Stimulated activated naive CD8-positive, alpha-beta T cell treated with anti-CD3 and anti-CD28 coated beads, Interleukin-15, Interleukin-2, amounts not matched to agents 100 U/mL and 50 U/mL, for 24 hours (primary cell): ENCODE measurements at places on chromosomes 16 and 17.

DNA sequence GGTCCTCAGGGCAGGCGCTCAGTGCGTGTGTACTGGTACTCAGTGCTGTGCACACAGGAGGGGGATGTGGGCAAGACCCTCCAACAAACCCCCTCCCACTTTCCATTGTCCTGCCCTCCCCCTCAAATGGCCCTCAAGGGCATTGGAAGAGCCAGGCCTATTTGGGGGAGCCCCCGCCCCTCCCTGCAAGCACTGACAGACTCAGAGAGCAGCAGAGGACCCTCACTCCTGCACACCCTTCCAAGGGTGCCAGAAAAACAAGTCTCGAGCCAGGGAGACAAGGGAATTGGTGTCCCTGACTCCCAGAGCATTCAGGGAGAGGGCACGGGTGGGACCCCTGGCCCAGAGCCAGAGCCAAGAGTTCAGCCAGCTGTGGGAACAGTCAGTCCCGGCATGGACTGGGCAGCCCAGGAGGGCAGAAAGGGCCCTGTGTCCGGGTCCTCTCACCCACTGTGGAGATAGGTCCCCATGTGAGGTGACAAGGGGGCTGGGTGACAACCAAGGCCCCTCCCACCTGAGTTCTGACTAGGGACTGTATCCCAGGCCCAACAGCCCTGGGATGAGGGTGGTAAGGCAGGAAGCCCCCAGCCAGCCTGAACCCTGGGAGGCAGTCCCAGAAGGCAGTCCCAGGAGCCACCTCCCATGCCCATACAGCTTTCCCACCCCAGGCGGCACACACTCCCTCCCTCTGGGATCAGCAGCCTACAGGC lies 12.1 kb upstream of the KRTAP17-1 start:
- no peak for DNase-seq

DNA sequence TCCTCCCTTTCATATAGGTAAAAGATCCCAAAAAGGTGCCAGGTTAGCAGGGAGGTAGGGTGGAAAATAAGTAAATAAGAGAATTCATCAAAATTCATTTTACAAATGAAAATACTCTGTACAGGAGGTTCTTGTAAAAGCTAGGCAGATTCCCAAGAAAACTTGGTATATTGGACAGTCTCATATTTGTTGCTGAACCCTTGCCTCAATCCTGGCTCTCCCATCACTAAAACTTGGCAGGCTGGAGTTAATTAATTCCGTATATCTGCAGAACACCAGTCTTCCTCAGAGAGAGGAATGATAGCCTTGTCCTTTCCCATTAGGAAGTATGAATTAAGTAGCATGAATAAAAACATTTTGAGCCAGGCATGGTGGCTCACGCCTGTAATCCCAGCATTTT lies 66.2 kb upstream of the MTMR4 start:
- DNase-seq: no peak

- peak; percentile 65 for DNase-seq
These were observed 658 bp downstream of the TNFRSF12A start for GRCh38 chr16:3020604-3021448.

- DNase-seq: no peak
These were observed 30.8 kb downstream of the FBXO31 start for GRCh38 chr16:87352818-87353217.

- no peak for DNase-seq
These were observed 13.1 kb upstream of the TRAP1 start for GRCh38 chr16:3730161-3731125.

DNA sequence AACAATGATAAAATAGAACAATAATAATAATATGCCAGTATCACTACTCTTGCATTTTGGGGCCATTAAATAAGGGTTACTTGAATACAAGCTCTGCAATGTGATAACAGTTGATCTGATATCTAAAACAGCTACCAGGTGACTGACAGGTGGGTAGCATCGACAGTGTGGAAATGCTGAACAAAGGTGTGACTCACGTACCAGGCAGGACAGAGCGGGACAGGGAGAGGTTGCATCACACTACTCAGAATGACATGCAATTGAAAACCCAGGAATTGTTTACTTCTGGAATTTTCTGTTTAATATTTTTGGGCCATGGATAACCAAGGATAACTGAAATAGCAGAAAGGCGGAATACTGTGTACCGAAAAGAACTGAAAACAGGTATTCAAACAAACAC lies 15.8 kb upstream of the ZNF19 start:
- no peak for DNase-seq

DNA sequence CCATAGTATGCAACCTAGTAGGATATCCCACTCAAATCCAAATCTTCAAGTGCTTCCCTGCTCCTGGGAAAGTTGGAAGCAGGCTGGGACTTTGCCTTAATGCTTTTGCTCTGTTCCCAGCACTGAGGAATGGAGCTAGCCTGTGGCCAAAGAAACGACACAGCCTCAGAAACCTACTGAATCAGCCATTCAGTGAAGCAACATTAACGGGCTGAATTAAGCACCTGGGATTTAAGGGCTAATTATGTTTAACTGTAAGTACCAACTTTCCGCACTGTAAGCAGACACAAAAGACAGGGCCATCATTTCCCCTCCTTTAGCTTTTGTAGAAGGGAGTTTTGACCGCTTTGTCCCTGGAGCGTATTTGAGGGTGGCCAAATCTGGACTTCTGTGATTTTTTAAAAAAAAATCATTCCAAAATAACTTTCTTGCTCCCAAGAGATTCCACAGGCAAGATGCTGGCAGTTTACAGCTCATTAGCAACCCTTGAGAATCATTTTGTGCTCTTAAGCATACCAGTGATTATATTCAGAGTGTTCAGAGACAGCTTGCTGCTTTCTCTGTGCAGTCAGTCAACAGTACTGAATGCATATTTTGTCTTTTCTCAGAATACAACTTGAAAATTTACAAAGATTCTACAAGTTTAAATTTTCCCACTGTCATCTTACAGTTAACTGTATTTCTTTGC lies 17.6 kb upstream of the NOL11 start:
- no peak for DNase-seq

DNA sequence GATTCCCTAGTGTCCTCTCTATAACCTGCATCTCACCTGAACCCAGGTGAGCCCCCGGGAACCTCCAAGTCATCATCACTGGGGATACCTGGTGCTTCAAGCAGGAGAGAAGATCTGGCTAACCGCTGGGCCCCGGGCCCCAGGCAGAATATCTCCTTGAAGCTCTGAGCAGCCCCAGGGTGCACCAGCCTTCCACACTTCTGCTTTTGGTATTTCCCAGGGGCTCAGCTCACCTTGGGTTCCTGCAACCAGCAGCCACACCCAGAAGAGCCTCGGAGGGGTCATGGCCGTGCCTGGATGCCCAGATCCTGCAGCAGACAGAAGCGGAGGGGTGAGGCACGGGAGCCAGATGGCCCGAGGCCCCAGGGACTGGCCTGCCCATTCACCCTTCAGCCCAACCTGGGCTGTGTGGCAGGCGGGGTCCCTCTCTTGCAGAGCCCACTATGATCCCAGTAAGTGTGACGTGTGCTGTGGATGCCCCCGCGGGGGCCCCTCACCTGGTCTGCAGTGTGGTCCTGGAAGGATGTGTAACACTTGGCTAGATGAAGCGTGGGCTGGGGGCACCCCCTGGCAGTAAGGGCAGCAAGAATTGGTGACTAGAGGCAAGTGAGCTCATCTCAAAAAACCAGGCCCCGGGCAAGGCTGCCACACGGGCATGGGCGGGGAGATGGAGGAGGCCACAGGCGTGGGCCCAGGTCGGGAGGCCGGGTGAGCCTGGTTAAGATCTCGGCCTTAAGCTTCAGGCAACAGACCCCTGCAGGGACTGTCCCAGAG lies 2.6 kb downstream of the LGALS3BP start:
- DNase-seq: no peak

DNA sequence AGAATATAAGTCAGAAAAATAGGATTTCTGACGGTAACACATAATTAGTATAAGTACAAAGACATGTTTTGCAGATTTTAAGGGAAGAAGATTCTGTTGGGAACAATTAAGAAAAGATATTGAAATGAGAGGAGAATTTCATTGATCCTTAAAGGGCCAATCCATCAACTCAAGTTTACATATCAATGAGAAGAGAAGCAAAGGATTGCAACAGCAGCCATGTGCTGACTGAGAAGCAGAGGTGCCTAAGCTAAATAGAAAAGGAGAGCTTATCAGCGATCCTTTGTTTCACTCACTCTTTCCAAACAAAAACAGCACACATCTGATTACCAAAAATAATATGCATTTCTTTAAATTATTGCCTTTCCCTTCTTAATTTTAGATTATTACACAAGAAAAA lies 94.6 kb downstream of the ITFG1 start:
- no peak for DNase-seq

- DNase-seq: no peak
These were observed 34.9 kb downstream of the USP31 start for GRCh38 chr16:23114131-23114904.

DNA sequence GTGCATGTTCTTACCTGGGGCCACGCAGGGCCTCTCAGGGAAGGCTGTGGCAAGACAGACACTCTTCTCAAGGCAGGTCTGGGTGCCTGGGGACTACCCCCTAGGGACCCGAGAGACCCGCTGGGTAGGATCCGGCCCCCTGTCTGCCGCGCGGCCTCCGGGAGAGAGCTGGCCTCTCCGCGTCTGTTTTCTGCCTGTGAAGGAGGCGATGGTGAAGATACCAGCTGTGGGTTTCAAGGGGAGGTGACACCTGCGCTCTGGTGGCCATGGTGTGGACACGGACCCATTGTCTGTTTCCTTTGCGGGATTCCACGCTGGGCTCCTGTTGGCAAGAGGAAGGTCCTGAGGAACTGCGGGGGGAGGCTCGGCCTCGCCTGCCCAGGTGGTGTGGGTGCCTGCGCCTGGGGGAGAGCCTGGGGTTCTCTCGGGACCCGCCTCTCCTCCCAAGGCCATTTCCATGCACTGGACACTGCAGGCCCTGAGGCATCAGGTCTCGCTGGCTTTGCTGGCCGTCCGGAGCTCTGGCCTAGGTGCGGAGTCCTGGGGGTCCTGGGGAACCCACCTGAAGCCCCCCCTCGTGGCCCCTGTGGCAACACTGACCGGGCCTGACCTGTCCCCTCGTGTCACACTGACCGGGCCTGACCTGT lies 12.2 kb upstream of the METRNL start:
- DNase-seq: no peak

DNA sequence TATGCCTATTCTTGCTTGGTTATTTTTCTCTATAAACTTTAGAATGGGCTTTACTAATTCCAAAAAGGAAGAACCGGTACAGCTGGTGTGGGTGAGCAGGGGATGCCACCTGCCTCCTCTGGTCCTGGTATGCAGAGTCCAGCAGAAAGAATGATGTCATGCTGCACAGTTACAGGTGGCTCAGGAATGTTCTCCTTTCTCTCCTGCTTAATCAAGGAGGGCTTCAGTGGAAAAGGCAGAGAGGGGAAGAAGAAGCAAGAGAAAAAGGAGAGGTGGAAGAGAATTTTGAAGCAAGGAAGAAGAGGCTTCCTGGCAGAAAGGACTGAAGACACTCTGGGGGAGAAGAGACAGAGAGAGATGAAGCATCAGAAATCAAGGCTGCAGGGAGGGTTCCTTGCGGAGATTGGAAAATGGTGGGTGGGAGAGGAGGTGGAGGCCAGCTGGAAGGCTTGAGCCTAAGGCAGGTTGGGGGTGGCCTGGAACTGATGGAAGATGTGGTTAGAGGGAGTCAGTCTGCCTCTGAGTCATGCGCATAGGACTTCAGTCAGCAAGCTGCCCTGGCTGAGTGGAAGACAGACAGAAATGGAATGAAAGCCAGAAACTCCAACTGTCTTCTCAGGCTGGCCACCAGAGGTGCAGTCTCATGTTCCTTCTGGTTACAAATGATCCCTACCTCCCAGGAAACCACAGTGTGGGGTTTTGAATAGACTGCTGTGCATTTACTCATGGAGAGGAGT lies 64.6 kb upstream of the CRHR1 start:
- DNase-seq: no peak

DNA sequence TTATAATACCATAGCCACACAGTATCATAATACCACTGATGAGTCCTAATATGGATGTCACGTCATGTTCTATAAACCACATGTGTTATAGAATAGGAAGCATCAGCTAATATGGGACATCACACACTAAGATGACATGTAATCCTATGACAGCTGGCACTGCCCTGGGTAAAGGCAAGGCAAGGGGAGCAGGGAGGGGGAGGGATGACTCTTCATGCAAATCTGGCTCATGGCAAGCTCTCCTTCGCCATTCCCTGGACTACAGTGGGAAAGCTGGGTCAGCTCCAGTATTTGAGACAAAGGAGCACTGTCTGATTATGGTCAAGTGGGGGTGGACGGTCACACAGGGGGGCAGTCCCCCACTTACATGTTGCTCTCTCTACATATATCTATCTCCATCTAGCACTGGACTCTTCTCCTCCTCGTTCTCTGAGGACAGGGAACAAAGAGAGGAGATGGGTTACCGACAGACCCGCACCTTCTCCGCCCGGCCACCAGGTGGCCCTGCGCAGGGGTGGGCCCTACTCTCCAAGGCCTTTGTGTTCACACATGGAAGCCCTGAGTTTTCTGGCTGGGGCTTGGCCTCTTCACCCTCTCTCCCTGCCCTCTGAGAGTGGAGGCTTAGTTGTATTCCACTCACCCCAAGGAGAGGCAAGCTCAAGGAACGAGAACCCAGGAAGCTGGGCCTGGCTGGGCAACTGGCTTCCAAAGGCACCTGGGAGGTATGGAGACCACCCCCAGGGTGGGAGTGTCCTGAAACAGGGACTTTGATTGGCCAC lies 23.4 kb upstream of the MPO start:
- DNase-seq: peak; percentile 70

DNA sequence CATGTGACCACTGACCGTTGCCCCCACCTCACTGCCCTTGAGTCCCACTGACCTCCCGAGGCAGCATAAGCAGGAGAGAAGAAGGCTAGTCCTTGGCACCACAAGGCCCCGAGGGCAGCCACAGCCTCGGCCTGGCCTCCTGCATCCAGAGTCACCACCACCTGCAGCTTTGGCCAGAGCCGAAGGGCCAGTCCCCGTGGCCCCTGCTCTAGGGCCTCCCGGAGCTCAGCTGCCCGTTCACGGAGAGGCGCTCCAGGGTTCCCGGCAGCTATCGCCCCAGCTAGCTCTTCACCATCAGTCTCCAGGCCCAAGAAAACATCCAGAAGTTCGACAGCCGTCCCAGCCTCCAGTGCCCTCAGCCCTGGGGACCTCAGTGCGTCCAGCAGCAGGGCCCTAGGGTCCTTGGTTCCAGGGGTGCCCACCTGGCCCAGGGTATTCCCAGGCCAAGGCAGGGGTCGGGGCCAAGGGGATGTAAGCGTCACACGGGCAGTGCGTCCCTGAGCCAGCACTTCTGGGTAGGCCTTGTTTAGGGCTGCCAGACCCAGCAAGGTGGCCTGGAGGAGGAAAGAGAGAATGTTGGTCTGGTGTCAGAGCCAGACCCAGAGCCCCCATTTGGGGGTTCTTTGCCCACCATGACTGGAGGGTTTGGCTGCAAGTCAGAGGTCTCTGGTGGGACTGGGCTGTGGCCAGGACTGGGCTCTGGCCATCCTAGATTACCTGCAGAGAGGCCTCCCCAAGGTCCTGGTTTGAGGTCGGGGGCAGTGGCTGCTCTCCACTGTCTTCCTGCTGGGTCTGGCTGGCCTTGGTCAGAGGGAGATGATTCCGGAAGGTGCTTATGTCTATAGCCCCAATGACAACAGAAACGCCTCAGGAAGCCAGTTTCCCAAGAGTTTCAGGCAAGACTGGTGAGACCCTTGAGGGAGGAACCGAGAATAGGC lies 1.8 kb downstream of the GHDC start:
- no peak for DNase-seq

- DNase-seq: no peak
These were observed 36.5 kb upstream of the SRSF1 start for GRCh38 chr17:58043221-58044181.
